ENCODE measurements at places on chromosomes 3 and 15.
A peak's percentile ranks its signal among the peaks of the same experiment; 100 is the strongest.

DNA sequence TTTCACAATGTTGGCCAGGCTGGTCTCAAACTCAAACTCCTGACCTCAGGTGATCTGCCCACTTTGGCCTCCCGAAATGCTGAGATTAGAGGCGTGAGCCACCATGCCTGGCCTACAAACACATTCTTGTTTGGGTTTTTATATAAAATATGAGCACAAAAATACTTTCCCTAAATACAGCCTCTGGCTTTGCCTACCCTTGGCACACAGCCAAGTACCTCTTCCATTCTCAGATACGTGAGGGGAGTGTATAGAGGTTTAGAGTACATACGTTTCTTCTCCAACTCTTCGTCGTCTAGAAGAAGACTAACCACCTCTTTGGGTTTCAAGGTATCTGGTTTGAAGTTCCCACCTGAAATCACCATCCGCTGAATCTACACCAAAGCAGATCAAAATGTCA lies 33.5 kb downstream of the CHAC1 start:
- no peak for DNase-seq

- no peak for DNase-seq
These were observed 19.3 kb downstream of the PRR23E start for GRCh38 chr3:127212231-127212630.

DNA sequence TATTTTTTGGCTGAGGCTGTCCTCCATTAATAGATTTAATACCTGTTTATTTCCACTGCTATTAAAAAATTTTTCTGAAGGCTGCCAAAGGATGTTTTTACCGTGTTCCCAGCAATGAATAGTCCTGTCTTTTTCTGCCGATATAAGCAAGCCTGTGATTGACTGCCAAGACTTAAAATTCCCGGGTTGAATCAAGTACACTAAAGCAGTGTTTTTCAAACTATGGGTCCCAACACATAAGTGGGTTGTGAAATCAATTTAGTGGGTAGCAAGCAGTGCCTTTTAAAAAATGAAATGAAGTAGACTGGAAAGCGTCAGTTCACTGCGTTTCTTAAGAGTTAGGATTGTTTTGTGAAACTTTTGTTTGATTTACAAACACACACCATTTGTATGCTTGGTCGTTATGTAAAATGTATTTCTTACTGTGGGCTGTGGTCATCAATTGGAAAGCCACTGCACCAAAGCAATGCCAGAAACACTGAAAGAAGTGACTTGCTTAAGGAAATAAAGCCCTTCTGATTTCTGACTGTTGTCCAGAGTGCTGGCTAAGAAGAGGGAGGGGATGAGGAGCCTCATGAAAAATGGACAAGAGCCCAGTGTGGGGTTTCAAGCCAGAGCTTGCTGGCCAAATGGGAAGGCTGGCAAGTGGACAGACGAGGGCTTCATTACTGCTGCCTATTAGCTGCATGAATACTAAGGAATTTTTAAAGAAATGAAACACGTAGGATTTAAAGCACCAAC lies 206.0 kb downstream of the THRB start:
- no peak for DNase-seq

DNA sequence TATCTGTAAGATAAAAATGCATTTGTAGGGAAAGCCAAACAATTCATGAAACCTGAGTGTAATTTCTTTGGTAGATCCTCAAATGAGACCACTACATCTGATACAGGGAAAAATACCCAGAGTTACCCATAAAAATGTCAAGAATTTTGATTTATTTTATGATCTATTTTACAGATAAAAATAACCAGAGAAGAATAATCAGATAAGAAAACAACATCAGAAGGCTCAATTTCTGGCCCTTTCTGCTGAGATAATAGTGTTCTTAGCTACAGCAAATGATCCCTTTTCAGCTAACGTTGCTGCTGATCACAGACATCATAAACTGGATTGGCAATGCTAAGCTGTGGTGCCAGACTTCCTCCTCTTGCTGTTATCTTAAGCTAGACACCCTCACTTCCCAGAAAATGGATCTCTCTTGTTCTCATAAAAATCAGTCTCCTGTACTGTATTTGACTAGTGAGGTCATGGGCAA lies 21.3 kb upstream of the TMEM108 start:
- no peak for DNase-seq

GRCh38 chr15:98442901-98443300 lies 205.4 kb upstream of the IGF1R start:
- DNase-seq: no peak

DNA sequence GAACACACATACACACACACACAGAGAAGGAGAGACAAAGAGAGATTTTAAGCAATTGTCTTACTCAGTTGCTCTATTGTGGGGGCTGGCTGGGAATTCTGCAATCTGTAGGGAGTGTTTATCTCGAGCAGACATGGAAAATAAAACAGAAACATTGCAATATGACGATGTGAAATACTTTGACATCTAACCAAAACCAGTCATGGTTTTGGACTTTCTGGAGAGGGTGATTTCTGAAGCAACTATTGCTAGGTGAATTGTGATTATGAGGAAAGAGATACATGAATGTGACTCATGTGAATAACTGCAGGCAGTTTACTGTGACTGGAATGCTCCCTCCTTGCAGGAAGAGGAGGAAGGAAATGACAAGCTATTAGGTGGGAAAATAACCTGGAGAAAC lies 12.3 kb upstream of the PHLDB2 start:
- DNase-seq: no peak

GRCh38 chr3:73572368-73572767 lies 52.4 kb downstream of the PDZRN3 start:
- DNase-seq: no peak

- no peak for DNase-seq
These were observed 183.7 kb upstream of the NAALADL2 start for GRCh38 chr3:174675406-174675805.

DNA sequence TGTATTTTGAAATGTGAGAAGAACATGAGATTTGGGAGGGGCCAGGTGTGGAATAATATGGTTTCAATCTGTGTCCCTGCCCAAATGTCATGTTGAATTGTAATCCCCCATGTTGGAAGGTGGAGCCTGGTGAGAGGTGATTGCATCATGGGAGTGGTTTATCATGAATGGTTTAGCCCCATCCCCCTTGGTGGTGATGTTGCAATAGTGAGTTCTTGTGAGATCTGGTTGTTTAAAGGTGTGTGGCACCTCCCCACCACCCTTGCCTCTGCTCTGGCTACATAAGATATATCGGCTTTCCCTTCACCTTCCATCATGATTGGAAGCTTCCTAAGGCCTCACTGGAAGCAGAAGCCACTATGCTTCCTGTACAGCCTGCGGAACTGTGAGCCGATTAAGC lies 23.9 kb upstream of the TMEM108 start:
- DNase-seq: no peak

DNA sequence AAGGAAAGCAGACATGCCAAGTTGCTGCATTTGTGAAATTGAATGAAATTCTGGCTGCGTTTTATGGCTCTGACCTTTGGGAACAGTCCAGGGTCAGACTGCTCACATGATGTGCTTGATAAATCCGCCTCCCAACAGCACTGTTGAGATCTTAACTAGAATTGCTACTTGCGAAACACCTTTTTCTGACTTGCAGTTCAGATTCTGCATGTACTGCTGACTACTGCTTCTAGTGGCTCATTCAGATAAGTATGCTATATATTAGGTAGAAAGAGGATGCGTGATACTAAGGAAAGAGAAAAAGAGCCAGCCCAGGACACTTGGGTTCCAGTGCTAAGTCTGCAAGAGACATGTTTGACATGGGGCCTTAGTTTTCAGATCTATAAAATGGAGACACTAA lies 129.4 kb downstream of the LPP start:
- DNase-seq: no peak

- no peak for DNase-seq
These were observed 33.9 kb downstream of the RPN1 start for GRCh38 chr3:128616516-128617269.

GRCh38 chr15:85625856-85626255 lies 168.9 kb downstream of the KLHL25 start:
- DNase-seq: peak; percentile 11

- peak; percentile 20 for DNase-seq
These were observed 30.6 kb upstream of the GPR160 start for GRCh38 chr3:170007031-170007663.

DNA sequence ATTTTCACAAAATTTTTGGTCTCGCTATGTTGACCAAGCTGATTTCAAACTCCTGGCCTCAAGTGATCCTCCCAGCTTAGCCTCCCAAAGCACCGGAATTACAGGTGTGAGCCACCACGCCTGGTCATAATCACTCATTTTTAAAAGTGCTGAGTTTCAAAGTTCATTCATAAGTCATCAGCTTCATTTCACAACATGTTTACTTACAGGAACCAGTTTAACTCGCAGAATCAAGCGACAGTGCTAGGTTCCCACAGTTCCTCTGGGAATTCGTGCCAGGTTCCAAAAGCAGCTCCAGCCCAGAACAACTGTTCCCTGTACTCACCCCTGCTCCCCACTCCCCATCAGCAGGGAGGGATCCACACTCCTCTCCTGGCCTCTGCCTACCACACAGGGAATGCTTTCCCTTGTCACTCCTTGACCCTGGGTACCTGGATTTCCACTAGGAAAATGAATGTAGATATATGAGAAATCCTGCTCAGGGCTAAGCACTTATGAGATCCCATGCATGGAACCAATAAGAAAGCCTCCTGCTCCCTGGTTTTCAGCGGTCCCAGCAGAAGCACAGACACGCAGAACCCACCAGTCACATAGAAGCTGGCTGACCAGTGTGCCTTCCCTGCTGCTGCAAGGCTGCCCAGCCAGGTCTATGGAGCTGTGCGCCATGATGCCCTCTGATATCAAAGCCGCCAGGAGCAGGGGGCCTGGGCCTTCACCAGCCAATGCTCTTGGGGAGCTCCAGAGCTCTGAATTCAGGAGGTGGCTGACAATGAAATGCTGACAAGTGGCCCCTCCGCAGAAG lies 72.3 kb downstream of the ITGB5 start:
- no peak for DNase-seq

GRCh38 chr3:11692532-11692813 lies 48.8 kb upstream of the VGLL4 start:
- DNase-seq: no peak

GRCh38 chr3:177932750-177933660 lies 603.2 kb upstream of the KCNMB2 start:
- DNase-seq: no peak

DNA sequence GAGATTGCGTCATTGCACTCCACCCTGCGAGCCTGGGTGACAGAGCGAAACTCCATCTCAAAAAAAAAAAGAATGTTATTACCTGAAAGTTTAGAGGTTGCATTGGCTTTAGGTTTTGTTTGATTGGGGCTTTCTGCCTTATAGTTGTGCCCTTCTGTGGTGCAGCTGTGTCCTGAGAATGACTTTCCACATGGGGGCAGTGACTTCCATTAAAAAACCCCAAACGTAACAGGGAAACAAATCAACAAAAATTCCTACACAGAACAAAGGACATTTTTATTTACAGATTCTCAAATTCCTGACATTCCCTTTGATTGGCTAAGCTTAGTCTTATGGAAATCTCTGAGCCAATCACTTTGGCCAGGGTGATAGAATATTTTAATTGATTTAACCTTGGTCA lies 154.1 kb upstream of the GPR149 start:
- no peak for DNase-seq

- DNase-seq: no peak
These were observed 27.7 kb downstream of the RAB7A start for GRCh38 chr3:128753715-128754114.

- no peak for DNase-seq
These were observed 26.9 kb upstream of the THRB start for GRCh38 chr3:24521420-24522145.

DNA sequence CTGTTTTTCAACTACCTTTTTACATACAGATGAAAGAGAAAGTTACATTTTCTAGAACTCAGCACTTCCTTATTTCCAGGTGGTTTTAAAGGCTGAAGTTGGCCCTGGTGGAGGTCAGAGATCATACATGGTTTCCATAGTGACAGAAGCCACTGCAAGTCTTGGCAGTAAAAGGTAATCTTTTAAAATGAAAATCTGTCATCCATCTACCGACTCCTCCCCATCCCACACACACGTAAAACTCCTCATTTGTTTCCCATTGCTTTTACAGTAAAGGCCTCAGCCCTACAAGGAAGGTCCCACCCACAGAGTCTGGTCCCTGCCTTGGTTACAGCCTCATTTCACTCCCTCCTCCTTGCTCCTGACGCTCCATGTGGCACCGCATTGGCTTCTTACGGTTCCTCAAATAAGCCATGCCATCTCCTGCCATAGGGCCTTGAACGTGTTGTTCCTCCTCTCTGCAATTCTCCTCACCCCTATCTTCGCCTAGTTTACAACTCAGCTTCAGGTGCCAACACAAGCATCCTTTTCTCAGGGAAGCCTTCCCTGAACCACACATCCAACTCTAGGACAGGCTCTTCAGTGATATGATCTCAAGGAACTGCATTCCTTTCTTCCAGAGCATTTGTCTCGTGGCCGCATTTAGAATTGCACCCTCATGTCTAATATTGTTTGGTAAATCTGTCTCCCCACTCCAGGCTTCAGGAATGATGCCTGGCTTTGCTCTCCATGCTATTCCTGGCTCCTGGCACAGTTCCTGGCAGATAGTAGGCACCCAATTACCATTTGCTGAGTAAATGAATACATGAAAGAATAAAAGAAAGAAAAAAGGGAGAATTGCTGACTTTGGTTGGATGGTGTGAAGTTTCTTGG lies 2.6 kb downstream of the CYP19A1 start:
- DNase-seq: no peak

DNA sequence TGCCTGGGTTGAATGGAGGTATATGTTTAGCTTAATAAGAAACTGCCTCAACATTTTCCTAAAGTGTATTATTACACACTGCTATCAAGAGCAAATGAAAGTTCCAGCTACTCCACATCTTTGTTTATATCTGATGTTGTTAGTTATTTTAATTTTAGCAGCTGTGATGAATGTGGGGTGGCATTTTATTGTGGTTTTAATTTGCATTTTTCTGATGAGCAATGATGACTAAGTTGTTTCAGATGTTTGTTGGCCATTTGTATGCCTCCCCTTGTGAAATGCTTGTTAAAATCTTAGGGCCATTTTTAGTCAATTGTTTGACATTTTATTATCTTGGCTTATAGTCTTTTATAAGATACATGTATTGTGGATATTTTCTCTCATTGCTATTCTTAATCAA lies 260.4 kb upstream of the SLCO3A1 start:
- DNase-seq: no peak

Measured in CD8-positive, alpha-beta T cell (primary cell).